ENCODE measurements at places on chromosomes 7 and 10. TPM values are rescaled to one million over a fixed set of nuclear protein-coding genes. Genes with fewer than 3 reads are reported as not detected.

GRCh38 chr7:116630932-116631671 is 40.9 kb upstream of the MET start:
- peak; percentile 88 for ATAC-seq

- ATAC-seq: no peak
Measured at GRCh38 chr7:1211611-1212010, 21.1 kb upstream of the UNCX start.

GRCh38 chr7:37440738-37441385 is 7.8 kb downstream of the ELMO1 start:
- peak; percentile 26 for ATAC-seq

- ATAC-seq: peak; percentile 83
Measured at GRCh38 chr10:17523917-17524316, 69.5 kb upstream of the ST8SIA6 start.

GRCh38 chr7:28088901-28089714 is 91.5 kb downstream of the JAZF1 start:
- ATAC-seq: no peak

GRCh38 chr10:70496341-70497119 is 18.0 kb downstream of the PALD1 start:
- ATAC-seq: no peak

DNA sequence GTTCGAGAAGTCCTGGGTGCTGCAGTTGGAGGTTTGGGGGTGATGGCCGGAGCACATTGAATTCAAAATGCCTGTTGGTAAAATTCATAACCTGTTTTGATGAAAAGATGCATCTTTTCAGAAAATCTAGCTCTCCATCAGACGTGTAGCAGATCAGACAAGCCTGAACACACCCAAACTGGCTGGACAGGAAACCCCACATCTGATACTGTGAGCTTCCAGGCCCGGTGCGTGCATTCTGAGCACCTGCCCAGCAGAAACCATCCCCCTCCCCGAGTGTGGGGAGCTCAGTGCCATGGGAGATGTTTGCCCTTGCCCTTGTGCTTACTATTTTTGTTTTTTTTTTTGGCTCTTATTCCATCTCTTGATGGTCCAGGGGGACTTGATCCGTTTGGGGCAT is 417.1 kb downstream of the TCERG1L start:
- no peak for ATAC-seq

Gene ZNF503
- 3.8 TPM for total RNA-seq

Gene ADARB2
- total RNA-seq: 0.43 TPM

Gene KCP
- 1.1 TPM for total RNA-seq

Gene SEMA3A
- total RNA-seq: 26.8 TPM

Measured in motor neuron (in vitro differentiated cells).